ENCODE measurements at places on chromosomes 13 and 19. TPM values are rescaled to one million over a fixed set of nuclear protein-coding genes. Genes with fewer than 3 reads are reported as not detected.
A peak's percentile ranks its signal among the peaks of the same experiment; 100 is the strongest.

GRCh38 chr19:8142513-8142900 is 6.9 kb downstream of the FBN3 start:
- no peak for DNase-seq

GRCh38 chr13:21579754-21580316 is 24.1 kb downstream of the MICU2 start:
- peak; percentile 48 for DNase-seq

DNA sequence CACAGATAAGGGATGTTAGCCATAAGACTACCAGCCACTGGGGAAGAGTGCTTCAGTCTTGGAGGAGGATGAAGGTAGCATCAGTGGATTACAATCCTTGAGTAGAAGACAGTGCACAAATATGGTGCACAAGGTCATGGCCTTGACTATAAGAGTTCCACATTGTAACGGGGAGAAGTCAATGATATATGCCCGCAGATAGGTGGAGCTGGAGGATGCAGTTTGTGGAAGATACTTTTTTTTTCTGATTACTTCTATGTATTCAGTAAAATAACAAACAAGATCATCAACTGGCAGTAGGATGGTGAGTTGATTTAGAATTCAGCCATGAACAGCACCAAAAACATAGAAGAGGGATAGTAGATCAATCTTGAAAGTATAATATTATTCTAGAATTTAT is 926.8 kb upstream of the MIR17HG start:
- no peak for DNase-seq

GRCh38 chr19:45499196-45500180 is 1.2 kb downstream of the PPM1N start:
- DNase-seq: peak; percentile 91

- DNase-seq: no peak
These were observed 763.2 kb upstream of the SPRY2 start for GRCh38 chr13:81104035-81104715.

DNA sequence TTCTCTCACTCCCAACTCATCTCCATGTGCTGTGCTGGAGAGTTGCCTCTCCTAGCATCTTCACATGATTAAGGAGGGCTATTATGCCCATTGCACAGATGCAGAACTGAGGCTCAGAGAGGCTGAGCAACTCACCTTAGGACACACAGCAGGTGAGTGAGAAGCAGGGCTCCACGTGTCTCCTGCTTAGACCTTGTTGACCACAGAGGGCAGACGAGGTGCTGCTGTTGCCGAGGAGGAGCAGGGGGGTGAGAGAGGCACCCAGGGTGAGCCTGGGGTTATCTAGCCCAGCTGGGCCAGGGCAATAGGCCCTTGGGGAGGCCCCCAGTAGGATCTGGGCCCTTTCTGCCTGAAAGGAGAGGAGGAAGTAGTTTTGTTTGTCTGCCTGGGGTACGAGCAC is 2.4 kb upstream of the HSH2D start:
- peak; percentile 72 for DNase-seq

GRCh38 chr19:29643361-29643935 is 21.8 kb upstream of the PLEKHF1 start:
- no peak for DNase-seq

GRCh38 chr19:19777692-19778091 is 43.9 kb downstream of the ZNF506 start:
- no peak for DNase-seq

DNA sequence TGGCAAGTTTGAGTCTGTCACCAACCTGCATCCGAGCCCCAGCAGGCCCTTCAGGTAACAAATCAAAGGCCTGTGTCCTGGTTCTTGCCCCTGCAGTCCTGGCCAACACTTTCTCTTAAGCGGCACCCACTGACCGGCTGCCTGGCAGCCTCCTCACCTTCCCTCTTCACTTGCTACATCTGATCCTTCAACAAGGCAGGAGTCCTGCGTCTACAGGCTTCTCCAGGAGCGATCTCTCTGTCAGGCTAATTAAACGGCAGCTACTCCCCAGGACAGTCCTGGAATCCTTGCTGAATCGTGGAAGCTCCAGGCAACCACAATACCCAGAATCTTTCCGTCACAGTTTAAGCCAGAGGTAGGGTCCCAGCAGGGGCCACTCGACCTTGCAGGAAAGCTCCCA is 41.1 kb upstream of the GAS6 start:
- no peak for DNase-seq

ZNF628 gene
- total RNA-seq: 1.1 TPM

KLF1 gene
- not detected for total RNA-seq

DPF1 gene
- 2.5 TPM for total RNA-seq

GJB2 gene
- total RNA-seq: not detected

ZNF28 gene
- total RNA-seq: 36.2 TPM

TNFSF9 gene
- total RNA-seq: 14.5 TPM

TMEM38A gene
- total RNA-seq: 21.2 TPM
